ENCODE measurements at places on chromosomes 7 and 10.

- no peak for DNase-seq
Observed at GRCh38 chr7:71339924-71340323, 208.0 kb downstream of the GALNT17 start.

DNA sequence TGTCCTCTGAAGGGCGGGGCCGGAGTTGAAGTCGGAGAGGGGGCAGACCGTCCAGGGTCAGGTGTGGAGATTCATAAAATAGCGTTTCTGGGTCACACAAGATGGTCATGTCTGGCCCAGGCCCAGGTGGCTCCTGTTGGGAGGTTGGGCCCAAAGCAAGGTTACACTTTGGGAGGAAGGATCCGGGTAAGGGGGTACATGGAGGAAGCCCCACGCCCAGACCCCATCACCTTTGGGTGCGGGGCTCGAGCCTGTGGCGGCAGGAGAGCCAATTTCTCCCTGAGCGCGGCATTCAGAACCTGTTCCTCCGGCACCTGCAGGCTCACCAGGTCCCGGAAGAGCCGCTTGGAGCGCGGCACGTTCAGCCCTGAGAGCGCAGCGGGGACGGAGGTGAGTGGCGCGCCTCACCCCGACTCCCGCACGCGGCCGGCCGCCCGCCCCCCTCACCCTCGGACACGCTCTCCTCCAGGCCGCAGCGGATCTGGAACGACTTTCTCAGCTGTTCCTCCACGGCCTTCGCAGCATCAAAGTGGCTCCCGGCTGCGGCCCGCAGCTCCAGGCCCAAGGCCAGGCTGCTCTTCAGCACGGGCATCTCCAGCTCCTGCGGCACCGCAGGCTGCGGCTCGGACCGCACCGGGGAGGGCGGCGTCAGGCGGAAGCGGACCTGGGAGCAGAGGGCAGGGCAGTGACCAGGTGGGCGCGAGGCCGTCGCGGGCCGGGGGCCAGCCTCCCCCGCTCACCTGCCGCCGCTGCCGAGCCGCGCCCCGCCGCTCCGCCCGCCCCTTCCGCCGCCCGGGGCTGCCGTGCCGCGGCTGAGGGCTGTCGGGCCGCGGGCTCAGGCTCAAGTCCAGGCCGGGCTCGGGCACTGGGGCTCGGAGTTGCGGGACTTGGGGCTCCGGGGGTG is 644 bp downstream of the PPP1R35 start:
- DNase-seq, result no peak

GRCh38 chr7:27119412-27119911 is 11.1 kb downstream of the HOXA4 start:
- DNase-seq, result no peak

DNA sequence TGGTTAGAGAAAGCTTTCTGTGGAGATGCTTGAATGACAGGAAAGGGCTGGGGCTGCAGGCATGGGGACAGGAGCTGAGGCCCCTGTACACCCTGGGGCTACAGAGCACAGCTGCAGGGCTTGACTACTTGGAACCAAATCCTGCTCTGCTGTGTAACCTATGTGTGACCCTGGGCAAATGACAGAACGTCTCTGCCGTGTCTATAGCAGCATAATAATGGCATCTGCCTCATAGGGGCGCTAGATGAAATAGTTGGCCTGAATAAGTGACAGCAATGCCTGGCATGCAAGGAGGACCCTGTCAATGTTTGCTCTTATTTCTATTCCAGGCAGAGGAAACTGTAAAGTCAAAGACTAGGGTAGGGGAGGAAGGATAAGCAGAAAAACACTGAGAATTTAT is 254.0 kb downstream of the USP6NL start:
- no peak for DNase-seq

DNA sequence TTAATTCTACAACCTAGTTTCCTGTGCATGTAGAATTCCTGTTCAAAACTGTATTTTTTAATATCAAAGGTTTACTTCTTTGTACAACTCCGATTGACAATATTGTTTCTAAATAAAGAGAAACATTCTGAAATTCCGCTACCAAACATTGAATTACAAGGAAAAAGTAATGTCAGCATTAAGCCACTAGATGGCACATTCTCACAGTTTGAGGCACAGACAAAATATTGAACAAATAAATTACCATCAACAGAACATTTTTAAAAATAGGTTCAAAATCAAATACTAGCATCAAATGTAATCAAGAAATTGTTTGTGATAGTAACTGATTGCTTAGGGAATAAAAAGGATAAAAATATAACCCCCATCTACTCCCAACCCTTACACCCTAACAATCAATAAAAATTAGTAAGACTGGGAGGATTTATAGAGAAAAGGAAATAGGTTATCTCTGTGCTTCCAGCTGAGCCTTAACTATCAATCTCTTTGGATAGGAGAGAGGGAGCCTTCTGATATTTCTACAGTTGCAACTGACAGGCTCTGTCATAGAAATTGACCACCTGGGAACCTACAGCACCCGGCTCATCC is 86.6 kb upstream of the C7orf33 start:
- DNase-seq, result peak; percentile 21

GRCh38 chr7:24750441-24751055 is 6.7 kb downstream of the GSDME start:
- no peak for DNase-seq

- DNase-seq, result no peak
Observed at GRCh38 chr10:94174838-94175237, 181.1 kb downstream of the PLCE1 start.

All from HTR-8/SVneo (cell line).